CD14-positive monocyte (primary cell): ENCODE measurements at places on chromosomes 7 and 10. TPM values are rescaled to one million over a fixed set of nuclear protein-coding genes. Genes with fewer than 3 reads are reported as not detected.

PEX1 gene
- 2.8 TPM for polyA plus RNA-seq

GRCh38 chr10:58919927-58920654 is 256.4 kb upstream of the PHYHIPL start:
- no peaks in the 10 kb centered on the region for H3K4me1 ChIP-seq
- H3K36me3 ChIP-seq, result no peaks in the 10 kb centered on the region

DNA sequence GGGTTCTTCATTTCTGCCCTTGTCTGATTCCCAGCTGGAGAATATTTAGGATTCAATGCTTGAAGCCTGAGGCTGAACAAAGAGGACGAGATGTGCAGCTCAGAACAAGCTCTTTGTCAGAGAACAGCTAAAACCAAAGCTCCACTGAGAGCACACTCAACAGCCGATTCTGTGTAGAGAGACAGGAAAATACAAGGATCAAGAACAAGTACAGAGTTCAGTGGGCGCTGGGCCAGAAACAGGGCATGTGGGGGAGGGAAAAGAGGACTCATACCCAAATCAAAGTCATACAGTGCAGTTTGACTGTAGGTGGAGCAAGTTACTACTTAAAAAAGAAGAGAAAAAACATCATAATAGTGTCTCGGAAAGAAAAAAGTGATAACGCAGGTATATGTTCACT is at the start of gene AGMO:
Gene AGMO, minus strand, starts transcription at position 181 of the 400 bp plus-strand sequence.
- no peak within 1 kb of the TSS for H3K27ac ChIP-seq
- no peaks in the 10 kb centered on the region for H3K36me3 ChIP-seq
- no peak for DNase-seq
- H3K27me3 ChIP-seq, result no peaks in the 10 kb centered on the region

- H3K4me1 ChIP-seq, result no peaks in the 10 kb centered on the region
- DNase-seq, result no peak
- no peaks in the 10 kb centered on the region for H3K27me3 ChIP-seq
- no peak overlapping the region for H3K4me3 ChIP-seq
Measured at GRCh38 chr7:30931929-30932540, 20.4 kb downstream of the AQP1 start.
